Right atrium auricular region (tissue), 2 donors: ENCODE measurements at places on chromosomes 16 and 17.

DNA sequence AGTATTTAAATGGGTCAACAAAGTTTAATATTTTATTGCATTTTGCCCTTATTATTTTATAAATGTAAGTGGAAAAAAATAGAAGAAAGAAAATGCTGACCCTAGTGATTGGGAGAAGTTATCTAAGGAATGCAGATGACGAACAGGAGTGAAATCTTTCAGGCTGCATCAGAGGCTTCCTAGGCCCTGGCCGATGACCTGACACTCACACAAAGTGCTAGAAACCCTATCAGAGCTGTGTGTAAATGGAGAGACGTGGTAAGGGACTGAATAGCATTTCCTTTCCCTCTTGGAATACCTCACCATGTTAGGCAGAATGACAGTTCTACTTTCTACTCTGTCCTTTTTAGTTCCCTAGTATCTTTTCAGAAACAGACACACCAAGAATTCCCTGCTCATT, 44.9 kb upstream of the CNEP1R1 start:
- no peak for DNase-seq

DNA sequence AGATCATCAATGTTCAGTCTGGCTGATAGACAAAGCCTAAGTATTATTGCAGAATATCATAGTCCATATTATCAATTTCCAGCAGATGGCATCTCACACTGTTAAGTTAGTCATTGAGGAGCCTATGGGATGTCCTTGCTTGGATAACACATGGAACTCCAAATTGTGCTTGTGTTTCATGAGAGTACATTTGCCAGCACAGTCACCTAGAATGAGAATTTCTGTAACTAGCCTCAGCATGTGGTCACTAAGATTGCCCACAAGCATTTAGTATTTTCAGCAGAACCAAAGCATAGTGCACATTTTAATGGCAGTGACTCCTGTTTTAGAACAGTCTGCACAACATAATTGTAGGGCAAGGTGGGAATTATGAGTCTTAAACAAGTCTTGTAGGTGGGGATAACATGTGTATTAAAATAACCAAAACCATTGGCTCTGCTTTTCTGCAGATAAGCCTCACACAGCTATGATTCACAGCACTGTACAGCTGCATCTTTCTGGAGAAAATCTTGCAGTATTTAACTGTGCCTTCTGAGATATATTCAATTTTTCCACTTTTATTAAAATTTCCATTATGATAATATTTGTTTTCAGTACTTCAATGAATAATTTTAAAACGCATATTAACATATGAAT, 882.8 kb upstream of the SOX9 start:
- no peak for DNase-seq

DNA sequence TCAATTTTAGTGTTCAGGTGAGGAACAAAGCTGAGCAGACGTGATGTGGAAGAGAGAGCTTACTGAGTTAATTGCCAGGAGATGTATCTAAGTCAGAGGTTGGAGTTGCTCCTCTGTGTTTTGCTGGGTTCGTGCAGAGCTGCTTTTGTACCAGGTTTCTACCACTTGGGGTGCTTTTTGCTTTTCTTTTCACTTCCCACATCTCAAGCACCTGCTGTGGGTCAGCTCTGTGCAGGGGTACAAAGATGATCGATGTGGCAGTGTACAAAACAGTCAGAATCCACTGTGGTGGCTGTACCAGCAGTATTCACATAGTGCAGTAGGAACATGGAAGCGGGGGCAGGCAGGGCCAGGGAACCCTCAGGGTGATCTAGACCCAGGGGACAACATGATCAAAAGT, 14.8 kb downstream of the UNK start:
- no peak for DNase-seq

DNA sequence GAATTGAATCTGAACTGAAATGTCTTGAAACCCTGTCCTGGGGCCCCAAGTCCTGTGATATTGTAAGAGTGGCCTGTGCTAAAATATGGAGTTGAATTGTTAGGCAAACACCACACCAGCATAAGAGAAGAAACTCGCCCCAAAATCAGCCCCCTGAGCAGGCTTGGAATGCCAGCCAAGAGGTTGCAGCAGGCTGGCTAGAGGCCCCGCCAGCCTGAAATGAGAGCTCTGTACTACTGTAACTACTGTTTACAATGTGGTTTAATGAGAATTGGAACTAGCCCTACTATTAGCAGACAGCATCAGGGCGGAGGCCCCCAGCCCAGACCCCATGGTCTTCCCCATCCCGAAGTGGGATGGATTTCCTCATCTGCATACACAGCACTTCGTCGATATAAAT, 23.7 kb downstream of the FBXO39 start:
- no peak for DNase-seq

DNA sequence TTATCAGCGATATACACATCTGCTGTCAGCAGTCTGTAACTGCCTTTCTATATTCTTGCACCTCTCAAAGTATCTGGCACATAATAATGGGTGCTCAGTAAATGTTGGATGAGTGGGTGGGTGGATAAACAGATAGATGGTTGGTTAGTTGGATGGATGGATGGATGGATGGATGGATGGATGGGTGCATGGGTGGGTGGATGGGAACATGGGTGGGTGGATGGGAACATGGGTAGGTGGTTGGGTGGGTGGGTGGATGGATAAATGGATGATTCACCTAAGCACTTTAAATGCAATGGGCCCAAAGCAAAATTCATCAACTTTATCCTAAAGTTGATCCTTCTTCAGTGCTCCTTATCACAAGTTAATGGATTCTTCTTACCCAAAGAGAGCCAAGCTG, 48.6 kb downstream of the HELZ start:
- no peak for DNase-seq

DNA sequence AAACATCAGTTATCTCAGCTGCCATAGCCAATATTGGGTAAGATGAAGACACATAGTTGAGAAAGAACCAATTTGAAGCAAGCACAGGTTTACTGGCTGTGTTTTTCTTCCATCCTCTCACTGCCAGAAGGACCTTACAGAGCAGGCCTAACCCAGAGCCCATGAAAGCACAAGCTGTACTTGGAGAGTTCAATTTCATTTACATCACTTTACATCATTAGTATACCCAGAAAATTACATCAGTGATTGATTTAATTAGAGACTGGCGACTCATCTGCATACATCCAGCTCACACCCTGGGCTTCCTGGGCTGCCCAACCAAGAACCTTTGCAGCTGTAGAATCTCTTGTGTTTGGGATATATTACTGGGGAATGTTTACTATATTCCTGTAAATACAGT, 23.7 kb downstream of the LRRC36 start:
- no peak for DNase-seq

DNA sequence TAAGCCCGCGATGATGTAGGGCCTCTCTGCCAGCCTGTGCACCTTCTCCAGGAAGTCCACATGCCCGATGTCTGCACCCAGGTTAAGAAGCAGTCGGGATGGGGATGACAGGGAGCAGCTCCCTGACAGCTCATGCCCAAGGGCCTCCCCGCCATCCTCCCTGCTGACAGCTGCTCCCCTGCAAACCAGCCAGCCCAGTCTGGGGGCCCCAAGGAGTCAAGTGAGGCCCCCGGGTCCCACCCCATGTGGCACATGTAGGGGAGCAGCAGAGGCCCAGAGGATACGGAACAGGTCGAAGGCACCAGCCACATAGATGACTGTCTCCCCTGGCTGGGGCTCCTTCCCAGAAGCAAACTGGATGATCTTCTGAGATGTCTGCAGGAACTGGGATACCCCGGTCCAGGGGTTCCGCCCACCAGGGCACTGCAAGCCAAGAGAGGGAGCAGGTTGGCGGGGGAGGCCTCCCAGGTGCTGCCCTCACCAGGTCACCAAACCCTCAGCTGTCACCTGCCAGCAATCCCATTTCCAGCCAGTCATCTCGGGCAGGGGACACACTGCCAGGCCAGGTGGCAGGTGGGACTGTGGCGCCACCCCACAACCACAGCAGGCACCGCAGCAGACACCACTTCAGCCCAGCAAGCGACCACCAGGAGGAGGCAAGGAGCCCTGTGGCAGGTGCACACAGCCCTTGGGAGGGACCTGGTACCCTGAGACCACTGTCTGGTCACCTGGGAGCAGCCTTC, 4.6 kb downstream of the PCYT2 start:
- DNase-seq, result no peak

DNA sequence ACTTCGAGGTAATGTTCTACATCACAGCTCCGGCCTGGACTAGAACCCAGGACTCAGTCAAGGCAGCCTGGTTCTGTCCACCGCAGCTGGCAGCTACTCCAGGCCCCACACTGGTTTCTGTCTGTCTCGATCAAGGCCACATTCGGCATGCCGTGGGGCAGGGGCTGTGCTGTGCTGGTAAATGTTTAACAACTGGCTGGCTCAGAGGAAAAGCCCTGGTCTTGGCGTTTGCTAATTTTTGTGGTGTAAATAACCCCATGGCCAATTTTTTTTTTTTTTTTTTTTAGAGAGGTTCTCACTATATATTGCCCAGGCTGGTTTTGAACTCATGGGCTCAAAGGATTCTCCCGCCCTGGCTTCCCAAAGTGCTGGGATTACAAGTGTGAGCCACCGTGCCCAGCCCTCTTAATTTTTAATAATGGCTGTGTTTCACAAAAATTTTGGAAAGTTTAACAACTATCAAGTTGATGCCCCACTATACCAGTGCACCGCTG, 328 bp upstream of the DRC7 start:
- DNase-seq, result no peak

DNA sequence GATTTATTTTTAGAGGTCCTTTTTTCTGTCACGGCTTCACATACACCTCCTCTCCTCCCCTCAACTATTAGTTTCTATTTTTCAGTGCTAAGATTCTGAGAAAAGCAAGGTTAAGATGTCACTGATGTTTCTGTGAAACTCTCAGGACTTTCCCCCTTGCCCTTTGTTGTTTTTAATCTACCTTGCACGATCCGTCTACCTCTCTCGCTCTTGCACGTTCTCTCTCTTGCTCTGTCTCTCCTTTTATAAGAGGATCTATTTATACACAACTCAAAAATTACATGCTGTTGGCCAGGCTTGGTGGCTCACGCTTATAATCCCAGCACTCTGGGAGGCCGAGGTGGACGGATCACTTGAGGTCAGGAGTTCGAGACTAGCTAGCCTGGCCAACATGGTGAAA, 43.6 kb downstream of the RPA1 start:
- DNase-seq, result no peak

GRCh38 chr17:38911081-38911730, 14.2 kb upstream of the LASP1NB start:
- no peak for DNase-seq

- no peak for DNase-seq
Measured at GRCh38 chr17:36777118-36777517, 160.2 kb upstream of the LHX1 start.

DNA sequence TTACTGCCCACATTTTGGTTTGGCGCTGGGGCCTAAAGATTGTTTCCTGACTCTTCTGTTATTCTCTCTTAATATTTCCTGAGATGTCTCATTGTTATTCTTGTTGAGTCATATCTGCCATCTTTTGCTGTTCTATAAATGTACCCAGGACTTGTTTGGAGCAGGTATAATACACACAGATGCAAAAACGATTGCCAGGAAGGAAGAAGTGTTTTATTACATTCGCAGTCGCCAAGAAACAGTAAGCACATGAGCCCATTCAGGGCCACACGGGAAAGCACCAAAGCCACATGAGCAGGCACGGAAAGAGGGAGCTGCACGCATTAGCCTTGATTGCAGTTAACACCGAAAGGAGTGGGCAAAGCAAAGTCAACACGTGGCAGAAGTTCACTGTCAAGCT, 70.2 kb downstream of the ARHGAP44 start:
- no peak for DNase-seq

DNA sequence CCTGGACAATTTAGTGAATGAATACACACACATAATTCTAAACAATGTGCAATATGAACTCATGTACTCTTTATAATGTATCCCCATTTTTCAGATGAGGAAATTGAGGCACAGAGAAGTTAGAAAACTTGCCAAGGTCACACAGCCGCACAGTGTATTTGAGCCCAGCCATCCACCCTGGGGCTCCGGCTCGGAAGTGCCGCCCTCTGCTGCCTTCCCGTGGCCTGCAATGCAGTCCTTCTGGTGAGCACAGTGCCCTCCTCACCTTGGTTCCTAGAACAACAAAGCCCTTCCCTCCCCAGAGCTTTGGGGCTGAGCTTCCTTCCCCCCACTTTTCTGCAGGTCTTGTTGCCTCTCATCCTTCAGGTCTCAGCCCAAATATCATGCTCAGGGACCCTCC, 63.7 kb downstream of the C16orf78 start:
- DNase-seq, result no peak
